MCF 10A (cell line): ENCODE measurements at places on chromosomes 11 and 22. TPM values are rescaled to one million over a fixed set of nuclear protein-coding genes. Genes with fewer than 3 reads are reported as not detected.
A peak's percentile ranks its signal among the peaks of the same experiment; 100 is the strongest.

GRCh38 chr11:111707039-111707690 lies 59.0 kb downstream of the PPP2R1B start:
- peak; percentile 95 for DNase-seq

GRCh38 chr11:68857037-68857586 lies 15.4 kb upstream of the CPT1A start:
- no peak for DNase-seq

DNA sequence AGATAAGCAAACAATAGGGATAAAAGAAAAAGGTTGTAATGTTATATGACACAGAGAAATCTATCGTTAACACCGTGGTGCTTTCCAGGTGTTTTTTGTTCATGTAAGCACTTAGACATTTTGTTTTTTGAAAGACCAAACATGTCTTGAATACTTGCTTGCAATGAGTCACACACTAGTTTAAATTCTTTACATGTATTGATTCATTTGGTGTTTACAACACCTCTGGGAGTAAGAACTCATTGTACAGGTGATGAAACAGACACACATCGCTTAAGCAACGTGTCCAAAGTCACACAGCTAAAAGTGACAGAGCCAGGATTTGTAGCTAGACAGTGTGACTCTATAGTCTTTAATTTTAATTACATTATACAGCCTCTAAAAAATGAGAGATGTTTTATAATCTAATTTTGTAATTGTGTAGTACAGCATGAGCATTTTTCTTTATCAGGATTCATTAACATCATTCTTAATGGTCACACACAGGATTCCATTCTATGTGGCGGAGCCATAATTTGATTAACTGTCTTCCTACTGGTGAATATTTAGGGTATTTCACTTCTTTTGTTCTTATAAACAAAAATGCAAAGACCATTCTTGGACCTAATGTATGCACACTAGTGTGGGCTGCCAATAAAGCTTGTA lies 148.8 kb downstream of the DBX1 start:
- peak; percentile 82 for DNase-seq

- no peak for DNase-seq
Observed at GRCh38 chr22:19674929-19675253, 39.4 kb upstream of the SEPTIN5 start.

DNA sequence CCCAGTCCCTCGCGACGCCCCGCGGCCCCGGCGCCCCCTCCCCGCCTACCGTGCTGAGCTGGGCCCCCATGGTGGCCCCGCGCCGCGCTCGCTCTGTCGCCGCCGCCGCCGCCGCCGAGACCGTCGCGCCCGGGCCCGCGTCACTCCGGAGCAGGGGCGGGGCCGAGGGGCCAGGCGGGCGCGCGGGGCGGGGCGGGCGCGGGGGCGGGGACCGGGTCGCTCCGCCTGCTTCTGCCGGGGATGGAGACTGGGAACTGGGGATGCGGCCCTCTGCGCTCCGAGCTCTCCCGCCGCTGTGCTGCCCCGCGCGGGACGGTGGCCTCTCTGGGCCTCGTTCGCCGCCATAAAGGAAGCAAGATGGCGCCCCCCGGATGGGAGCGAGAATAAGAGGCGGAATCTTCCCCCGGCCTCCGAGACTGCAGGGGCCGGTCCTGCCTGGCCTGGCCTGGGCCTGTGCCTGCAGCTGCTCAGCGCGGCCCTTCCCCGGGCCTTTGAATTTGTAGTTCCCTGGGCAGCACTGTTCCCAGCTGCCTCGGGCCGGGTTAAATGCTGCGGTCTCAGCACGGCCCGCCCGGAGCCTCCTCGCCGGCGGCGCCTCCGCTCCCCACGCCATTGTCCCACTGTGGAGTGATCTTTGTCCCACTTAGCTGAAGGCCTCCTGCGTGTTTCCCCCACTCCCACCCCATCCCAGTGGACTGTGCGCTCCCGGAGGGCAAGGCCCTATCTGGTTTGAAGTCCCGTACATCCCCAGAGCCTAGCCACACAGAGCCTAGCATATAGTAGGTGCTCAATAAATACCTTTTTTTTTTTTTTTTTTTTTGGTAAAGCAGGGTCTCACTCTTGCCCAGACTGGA lies at the start of gene CYB5R3:
Gene CYB5R3 (minus strand): TSS at position 147 of the 854 bp plus-strand sequence. CDS start 77 bp downstream, at position 70.
- DNase-seq = peak; percentile 79

GRCh38 chr22:37030560-37031281 lies 11.2 kb downstream of the MPST start:
- no peak for DNase-seq

DNA sequence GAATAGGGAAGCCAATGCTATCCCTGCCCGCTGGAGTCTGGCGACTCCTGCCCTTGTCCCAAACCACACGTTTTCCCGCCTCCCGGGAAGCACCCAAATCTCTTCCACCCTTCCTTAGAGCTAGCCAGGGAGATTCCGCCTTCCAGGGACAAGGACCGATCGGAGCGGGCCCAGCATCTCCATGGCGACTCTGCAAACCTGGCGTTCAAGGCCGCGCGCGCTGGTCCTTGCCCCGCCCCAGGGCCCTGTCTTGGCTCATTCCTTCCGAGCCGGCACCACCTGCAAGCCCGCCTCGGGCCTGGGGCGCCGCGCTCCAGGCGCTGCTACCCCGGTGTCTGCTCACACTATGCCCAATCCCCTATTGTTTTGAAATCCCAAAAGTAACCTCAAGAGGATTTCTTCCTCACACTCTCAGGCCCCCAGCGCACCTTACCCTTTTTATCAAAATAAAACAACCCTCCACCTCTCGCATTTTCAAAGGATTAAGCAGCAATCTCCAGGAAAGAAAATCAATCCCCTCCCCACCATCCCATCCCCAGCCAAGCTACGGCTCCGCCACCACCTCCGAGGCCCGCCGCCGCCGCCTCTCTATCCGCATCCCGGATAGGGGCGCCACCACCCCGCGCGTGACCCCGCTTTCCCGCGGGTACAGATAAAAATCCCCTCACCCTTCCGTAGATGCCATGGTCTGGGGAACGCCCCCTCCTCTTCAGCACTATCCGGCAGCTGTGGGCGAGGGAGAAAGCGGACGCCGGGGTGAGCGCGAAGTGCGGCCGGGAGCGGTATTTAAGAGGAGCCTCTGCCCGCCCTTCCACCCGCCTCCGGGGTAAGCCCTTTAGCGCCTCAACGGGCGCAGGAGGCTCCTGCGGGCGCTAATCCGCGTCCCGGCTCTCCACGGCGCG lies 825 bp downstream of the SLC1A2 start:
- DNase-seq = no peak

GRCh38 chr22:30890686-30891442 lies 77.7 kb downstream of the MORC2 start:
- peak; percentile 57 for DNase-seq

- no peak for DNase-seq
Observed at GRCh38 chr22:45952553-45952952, 24.4 kb downstream of the WNT7B start.

GRCh38 chr11:61967924-61968757 lies 707 bp upstream of the FTH1 start:
- DNase-seq = peak; percentile 50

DNA sequence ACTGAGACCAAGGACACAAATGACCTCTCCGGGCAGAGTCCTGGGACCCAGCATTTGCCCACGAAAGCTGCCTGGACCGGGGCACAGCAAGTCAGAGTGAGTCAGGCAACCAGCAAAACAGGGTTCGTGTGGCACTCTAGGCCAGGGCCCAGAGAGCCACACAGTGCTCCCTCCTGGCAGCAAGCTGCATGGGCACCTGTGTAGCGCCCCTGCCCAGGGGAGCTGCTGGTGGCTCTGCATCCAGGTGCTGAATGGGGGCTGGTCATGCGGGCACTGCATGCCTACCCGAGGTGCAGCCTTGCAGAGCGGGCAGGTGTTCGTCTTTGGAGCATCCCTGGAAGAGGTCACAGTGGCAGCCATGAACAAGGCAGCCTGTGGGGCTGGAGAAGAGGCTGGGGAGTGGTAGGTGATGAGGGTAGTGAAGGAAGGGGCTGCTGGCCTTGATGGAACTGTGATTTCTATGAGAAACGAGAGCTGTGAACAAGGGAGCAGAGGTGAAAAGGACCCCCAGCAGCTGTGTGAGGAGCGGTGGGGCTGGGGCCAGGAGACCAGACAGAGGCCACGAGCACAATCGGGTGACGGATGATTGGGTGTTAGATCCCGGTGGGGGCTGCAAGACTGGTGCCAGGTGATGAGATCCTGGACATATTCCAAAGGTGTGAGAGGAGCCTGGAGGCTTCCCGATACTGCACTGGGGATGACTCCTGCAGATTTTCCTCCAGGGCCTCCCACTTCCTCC lies 63.3 kb downstream of the DGCR2 start:
- DNase-seq = no peak

DNA sequence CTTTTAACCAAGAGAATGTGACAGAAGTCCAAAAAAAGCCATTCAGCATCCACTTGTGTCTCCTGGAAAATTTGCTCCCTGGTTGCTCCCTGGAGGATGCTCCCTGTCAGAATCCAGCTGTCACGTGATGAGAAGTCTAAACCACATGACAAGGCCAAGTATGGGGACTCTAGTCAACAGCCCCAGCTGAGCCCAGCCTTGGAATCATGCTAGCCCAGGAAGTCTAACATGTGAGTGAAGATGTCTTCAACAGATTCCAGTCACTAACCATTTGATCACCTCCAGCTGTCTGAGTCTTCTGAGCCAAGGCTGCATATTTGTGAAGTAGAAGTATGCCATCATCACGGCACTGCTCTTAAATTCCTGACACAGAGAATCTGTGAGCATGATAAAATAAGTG lies 4.2 kb downstream of the OR56B4 start:
- no peak for DNase-seq

DNA sequence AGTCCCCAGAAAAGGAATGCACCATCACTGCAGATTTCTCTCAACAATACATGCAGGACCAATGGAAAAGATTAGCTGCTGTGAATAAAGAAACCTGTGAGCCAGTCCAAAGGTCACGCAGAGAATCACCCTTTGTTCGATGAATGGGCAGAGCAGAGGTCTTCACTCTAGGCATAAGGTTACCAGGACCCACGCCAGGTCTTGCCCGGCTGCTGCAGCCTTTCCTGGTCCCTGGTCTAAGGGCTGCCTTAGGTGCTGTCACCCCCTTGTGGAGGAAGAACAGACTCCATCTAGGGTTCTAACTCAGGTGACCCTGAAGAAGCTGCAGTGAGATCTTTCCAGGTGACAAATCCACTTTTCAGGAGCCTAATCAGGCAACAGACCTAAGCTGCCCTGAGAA lies 29.0 kb upstream of the NAP1L4 start:
- DNase-seq = peak; percentile 62

- DNase-seq = peak; percentile 33
Observed at GRCh38 chr22:41619979-41620588, 759 bp downstream of the DESI1 start.

Gene AQP11
- 0.27 TPM in 1 of 2 replicates, not detected in the other for total RNA-seq

Gene SLC25A22
- total RNA-seq = 34.0 and 36.5 TPM in 2 replicates

Gene RIMBP3B
- total RNA-seq = not detected in 2 replicates

Gene ASCL2
- not detected in 2 replicates for total RNA-seq

Gene MS4A4A
- total RNA-seq = not detected in 2 replicates

Gene TEAD1
- total RNA-seq = 91.0 and 123 TPM in 2 replicates
